ENCODE measurements at places on chromosomes 16 and 17.

DNA sequence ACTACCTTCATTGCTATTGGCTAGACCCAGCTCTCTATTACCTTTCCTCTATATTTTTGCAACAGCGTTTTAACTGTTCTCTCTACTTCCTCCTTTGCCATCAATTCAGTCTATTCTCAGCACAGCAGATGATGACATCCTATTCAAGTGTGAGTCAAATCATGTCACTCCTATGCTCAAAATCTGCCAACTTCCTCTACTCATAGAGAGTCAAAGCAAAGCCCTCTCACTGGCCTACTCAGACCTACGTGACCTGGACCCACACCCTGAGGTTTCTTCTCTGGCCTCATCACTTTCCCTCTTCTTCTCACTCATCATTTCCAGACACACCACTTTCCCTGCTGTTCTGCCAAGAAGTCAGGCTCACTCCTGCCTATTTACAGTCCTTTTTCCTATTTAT lies 289.0 kb upstream of the AXIN2 start:
- DNase-seq = no peak

DNA sequence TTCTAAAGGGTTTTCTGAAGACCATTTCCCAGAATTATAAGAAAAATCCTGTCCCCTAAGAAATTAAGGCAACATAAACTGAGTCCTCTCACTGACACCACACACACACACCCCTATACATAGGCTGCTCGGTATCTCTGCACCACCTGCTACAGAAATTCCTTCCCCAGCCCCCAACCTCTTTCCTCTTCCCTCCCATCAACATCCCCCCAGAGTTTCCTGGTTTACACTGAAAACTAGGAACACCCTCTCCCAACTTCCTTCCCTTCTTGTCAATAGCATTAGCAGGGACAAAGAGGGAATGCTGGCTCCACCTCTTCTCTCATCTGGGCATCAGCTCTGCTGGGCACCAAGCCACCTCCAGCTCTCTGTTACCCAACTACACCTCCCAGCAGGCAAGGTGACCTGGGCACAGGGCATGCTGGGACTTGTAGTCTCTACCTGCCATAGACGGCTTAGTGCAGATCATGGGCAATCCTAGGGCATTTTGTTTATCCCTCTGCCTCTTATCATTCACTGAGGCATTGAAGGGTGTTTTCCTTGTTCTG lies 15.7 kb downstream of the CAVIN1 start:
- peak; percentile 86 for DNase-seq

GRCh38 chr17:80662557-80662956 lies 117.9 kb downstream of the RPTOR start:
- DNase-seq = no peak

- no peak for DNase-seq
Observed at GRCh38 chr16:58011652-58012051, 10.4 kb downstream of the USB1 start.

GRCh38 chr17:73667181-73667959 lies 23.1 kb upstream of the SDK2 start:
- no peak for DNase-seq

DNA sequence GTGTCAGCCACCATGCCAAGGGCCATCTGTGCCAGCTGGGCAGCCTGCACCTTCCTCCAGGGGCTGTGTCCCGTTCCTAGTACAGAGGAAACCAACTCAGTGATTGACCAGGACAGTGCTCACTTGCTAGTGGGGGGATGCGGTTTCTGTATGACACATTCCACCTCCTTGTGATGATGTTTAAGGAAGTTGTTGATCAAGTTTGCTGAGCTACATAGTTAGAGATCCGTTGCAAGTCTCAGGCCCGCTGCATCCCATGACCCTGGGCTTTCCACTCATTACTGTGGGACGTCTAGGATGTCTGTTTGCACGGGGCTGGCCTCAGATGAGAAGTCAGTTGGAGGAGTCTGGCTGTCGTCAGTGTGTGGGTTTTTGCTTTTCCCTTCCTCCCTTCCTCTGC lies 33.6 kb downstream of the RNF213 start:
- no peak for DNase-seq

Data from DMS153 (cell line).